T-helper 1 cell (primary cell): ENCODE measurements at places on chromosomes 5 and 9.

DNA sequence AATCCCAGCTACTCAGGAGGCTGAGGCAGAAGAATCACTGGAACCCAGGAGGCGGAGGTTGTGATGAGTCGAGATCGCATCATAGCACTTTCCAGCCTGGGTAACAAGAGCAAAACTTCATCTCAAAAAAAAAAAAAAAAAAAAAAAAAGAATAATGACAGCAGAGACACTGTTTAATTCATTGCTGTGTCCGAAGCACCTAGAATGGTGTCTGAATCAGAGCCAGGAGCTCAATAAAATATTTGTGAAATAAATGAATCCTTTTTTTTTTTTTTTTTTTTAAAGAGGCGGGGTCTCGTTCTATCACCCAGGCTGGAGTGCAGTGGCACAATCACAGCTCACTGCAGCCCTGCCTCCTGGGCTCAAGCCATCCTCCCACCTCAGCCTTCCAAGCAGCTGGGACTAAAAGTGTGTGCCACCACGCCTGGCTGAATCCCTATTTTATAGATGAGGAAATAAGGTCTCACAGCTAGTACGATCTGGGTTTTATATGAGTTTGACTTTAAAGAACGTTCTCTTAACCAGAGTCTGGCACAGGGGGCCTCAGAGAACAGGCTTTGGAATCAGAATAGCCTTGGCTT, 47.8 kb downstream of the THOC3 start:
- no peak for DNase-seq

GRCh38 chr5:143016777-143017516, 246.8 kb downstream of the ARHGAP26 start:
- no peak for DNase-seq

DNA sequence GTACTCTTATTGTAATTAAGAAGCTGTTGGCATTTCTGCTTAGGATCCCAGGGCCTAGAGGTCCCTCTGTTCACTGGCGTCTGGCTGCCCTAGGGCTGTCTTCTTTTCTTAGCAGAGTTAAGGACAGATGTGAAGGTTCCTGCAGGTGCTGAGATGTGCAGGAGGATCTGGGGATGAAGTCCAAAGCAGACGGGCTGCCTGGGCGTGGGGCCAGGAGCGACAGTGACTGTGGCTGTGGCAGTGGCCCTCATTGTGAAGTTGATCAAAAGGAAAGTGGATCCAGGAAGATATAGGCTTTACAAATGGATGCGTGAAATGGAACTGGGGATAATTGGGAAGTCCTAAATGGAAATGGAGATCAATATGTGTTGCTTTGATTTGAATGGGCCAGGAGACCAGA, 19.1 kb upstream of the SH3PXD2B start:
- DNase-seq, result no peak

GRCh38 chr5:15794052-15794985, 294.3 kb downstream of the FBXL7 start:
- no peak for DNase-seq

DNA sequence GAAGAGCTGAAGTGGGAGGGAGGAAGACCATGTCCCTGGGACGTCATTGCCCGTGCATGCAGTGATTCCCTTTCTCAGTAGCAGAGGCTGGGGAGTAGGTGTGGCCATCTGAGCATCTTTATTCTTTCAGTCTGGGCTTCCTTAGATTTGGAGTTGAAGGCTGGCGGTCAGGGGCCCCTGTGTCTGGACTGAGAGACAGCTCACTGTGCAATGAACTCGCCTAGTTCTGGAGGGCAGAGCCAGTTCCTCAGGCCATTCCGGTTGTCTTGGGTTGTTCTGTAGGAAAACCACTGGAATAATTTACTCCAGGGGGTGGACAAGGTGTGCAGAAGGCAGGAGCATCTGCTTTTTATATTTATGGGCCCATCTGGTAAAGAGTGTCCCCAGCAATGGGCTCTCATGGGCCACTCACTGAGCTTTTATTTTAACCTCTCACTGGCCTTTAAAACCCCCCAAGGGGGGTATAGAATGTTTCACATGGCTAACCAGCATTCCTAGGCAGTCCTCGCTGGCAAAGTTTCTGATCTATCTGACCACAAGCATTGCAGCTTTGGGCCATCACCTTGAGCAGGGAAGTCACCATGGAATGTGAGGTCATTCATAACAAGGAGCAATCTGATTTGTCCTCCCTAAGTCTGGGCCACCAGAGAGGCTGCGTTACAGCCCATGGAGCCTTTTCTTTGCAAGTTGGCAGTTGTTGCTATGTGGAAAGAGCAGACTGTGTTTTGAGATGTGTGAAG, 9.2 kb downstream of the STC2 start:
- no peak for DNase-seq

DNA sequence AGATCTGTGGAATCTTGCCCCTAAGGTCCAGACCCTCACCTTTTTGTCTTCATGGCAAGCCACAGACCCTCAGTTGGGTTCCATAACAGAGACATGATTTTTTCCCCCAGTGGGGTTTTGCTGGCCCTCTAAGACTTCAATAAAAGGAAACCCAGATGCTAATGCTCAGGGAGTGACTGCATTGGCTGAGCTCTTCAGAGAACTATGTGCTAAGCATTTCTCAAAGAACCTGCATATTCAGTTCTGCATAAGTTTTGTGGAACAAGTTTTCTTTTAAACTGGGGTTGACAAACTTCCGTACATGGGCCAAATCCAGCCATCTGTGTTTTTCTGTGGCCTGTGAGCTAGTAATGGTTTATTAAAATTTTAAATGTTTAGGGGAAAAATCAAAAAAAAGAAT, 159.8 kb upstream of the GDNF start:
- DNase-seq, result no peak
